Stimulated activated CD4-positive, alpha-beta T cell treated with anti-CD3 and anti-CD28 coated beads, Interleukin-1b, Interleukin-23, amount 100 ng/mL, for 1 hour (primary cell): ENCODE measurements at places on chromosomes 4 and X.

DNA sequence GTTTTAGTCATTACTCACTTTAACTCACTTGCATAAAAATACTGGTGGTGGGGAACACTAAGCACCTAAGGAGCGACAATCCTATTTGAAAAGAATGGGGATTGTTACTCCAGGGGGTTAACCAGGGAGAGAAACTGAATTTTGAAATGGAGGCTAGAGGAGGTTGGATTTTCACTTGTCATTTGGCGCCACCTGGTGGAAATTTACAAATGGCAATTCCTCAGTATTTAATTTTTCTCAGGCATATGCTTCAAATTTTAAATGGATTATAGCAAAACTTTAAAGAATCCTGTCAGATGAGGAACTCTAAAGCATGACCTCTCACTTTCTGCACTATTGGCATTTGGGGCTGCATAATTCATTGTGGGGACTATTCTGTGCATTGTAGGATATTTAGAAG is 2.7 kb upstream of the GEMIN8 start:
- DNase-seq, result no peak

- DNase-seq, result no peak
Observed at GRCh38 chr4:183855323-183856190, 49.5 kb upstream of the STOX2 start.

- no peak for DNase-seq
Observed at GRCh38 chrX:106903291-106903824, at the start of gene RIPPLY1. TSS of gene RIPPLY1 (minus strand) at chrX:106903341. CDS start at chrX:106903287, 54 bp downstream.

- no peak for DNase-seq
Observed at GRCh38 chrX:107825698-107826237, at the start of gene MID2. TSS of gene MID2 (plus strand) at chrX:107825866. CDS start at chrX:107826427, 561 bp downstream.

GRCh38 chrX:11953615-11954014 is 184.7 kb upstream of the FRMPD4 start:
- no peak for DNase-seq

DNA sequence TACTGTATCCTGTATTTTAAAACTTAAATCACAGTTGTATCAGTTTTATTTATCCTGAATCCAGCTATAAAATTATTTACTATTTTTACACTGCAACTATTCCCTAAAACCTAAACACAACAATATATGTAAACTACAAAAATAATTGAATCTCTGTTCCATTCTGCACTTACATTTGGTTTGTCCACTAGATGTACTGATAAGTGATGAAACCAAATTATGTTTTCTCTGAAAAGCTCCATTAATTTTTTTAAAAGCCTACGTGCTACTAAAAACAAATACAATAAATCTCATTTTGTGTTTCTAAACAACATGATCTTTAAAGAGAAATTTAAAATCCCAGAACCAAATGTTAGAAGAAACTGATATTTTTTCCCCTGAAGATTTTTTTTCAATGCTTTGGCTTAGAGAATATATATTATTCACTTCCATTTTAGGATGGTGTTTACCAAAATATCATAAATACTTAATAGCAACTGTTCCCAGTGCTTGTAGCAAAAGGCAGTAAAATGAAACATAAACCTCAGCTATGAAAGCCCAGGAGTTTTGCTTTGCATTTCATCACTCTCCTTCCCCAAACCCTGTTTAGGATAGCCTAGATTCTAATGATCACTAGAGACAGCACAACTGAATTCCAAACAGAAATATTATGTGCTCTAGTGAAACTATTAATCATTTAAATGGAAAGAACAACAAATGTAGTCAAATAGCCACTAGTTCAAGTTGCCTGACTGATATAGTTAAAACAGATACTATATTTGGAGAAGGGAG is 19.7 kb downstream of the ANTXR2 start:
- no peak for DNase-seq

- DNase-seq, result no peak
Observed at GRCh38 chrX:56763556-56764152, 34.6 kb downstream of the NBDY start.

- no peak for DNase-seq
Observed at GRCh38 chr4:26985873-26986272, 125.2 kb downstream of the STIM2 start.

DNA sequence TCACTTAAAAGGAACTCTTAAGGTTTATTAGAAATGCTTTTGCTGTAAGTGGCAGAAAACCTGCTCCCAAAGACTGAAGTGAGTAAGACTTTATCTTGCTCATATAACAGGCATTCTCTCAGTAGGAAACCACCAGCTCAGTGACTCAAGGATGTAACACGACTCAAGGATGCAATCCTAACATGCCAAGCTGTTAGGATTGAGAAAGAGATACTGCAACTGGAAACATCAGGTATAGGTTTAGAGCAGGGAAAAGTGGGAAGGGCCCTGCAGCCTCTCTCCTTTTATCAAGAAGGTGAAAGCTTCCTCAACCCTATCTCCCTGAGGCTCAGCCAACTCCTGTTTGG is 11.9 kb upstream of the SLC9A7 start:
- DNase-seq, result no peak

DNA sequence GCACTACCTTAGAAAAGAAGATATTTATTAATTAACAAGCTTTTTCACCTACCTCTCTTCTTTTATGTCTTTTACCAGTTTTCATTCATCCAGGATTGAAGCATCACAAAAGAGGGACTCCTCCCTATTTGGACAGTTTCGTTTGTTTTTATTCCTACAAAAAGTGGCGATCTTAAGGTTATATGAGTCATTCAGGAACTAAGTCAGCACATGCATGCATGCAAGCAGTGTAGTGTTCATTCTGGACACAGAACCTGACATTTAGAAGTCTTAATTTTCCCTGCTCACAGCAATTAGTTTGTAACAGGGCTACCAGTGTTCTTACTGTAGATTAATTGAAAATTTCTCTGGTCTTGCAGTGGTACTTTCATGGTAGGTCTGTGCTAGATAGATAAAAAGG is 47.9 kb upstream of the QRFPR start:
- DNase-seq, result no peak

DNA sequence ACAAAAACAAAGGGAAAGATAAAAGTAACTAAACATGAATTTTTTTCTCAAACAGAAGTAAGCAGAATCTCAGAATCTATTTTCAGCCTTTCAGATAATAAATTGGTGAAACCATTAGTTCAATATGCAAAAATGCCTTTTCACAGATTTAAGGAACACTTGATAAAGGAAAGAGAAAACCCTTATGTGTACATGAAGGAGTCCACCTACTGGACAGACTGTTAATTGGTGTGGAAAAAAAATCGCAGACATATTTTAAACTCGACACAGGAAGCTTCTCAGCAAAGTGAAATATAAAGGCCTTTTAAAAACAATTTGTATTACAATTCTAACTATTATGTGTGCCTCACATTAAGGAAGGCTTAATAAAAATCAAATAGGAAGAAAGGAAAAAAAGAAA is 22.3 kb downstream of the COX7B2 start:
- no peak for DNase-seq

- no peak for DNase-seq
Observed at GRCh38 chrX:9897761-9898161, 69.4 kb upstream of the CLDN34 start.

GRCh38 chrX:118724775-118725174 is 2.6 kb upstream of the IL13RA1 start:
- no peak for DNase-seq

- DNase-seq, result no peak
Observed at GRCh38 chr4:119152741-119153140, 17.1 kb downstream of the MYOZ2 start.

DNA sequence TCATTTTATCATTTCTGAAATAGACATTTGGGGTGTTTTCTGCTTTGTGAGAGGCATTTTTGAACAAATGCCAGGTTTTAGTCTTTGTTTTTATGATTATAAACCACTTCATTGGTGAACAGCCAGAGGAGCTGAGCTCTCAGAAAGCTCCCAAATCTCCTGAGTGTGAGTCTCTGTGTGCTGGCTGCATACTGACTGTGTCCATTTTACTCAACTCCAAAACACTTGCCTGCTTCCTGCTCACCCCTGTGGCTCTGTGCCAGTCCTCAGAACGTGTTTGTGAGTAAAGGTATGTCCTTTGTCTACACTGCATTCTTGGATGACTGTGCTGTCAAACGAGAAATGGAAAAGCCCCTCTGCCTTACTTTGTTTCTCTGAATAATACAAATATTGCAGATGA is 5.4 kb upstream of the LRAT start:
- DNase-seq, result no peak

DNA sequence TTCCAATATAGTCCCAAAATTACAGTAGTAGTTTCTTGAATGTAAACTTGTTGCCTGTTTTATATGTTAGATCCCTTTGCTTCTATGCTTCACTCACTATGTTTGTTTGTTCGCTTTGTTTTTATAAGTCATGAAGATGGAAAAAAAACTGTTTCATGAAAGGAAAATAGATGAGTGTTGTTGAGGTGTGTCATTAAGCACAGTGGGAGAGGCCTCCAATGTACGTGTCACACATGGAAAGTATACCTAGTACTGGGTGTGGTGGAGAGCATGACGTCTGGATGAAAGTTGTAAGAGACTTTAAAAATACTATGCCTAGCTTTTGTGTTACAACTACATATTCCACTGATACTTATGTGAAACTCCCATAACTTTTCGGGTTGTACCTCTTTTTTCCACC is 28.4 kb downstream of the PLS3 start:
- no peak for DNase-seq

GRCh38 chr4:173135241-173135847 is 33.3 kb upstream of the GALNT7 start:
- no peak for DNase-seq

- no peak for DNase-seq
Observed at GRCh38 chr4:119829326-119829725, 200.7 kb upstream of the PDE5A start.

DNA sequence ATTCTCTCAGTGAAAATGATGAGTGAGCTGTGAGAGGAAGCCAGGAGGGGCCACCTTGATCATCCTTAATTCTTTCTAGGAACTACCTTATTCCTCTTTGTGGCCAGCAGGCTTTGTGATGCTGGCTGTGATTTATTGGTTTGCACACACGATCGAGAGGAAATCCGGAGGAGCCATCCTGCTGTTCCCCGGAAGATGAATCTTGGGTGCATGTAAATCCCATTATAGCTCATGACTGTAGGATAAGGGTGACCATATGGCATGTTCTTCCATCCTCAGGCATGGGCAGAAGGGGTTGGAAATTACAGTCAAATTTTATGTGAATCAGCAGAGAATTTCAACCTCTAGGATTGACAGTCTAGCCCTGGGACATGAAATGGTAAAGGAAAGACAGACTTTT is 254.5 kb downstream of the UNC5C start:
- no peak for DNase-seq

- DNase-seq, result no peak
Observed at GRCh38 chr4:11049001-11049400, 364.4 kb upstream of the CLNK start.

GRCh38 chr4:11618666-11619282 is 190.1 kb upstream of the HS3ST1 start:
- DNase-seq, result no peak

GRCh38 chr4:41323179-41323578 is 66.5 kb downstream of the UCHL1 start:
- DNase-seq, result no peak

DNA sequence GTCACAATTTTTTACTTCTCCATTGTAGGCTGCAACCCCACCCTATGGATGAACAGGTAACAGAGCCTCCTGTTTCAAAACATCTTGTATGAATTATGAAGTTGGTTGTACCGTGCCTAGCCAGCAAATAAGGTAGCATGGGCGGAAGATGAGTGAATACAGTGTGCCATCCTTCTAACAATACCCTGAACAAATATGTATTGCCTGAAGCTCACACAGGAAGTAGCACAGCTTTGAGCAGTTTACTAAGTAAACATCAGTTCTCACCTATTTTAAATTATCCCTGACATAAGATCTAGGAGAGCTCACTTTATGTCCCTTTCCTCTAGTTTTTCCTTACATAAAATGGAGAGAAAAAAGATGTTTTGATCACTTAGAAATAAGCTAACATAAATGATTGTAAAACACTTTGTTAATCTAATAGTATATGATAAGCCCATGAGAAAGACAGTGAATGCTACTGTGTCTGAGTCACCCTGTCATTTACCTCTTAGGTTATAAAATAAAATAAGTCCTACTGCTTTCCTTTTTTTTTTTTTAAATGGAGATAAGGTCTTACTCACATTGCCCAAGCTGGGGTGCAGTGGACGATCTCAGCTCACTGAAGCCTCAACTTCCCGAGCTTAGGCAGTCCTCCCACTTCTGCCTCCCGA is 36.6 kb downstream of the GRSF1 start:
- no peak for DNase-seq

DNA sequence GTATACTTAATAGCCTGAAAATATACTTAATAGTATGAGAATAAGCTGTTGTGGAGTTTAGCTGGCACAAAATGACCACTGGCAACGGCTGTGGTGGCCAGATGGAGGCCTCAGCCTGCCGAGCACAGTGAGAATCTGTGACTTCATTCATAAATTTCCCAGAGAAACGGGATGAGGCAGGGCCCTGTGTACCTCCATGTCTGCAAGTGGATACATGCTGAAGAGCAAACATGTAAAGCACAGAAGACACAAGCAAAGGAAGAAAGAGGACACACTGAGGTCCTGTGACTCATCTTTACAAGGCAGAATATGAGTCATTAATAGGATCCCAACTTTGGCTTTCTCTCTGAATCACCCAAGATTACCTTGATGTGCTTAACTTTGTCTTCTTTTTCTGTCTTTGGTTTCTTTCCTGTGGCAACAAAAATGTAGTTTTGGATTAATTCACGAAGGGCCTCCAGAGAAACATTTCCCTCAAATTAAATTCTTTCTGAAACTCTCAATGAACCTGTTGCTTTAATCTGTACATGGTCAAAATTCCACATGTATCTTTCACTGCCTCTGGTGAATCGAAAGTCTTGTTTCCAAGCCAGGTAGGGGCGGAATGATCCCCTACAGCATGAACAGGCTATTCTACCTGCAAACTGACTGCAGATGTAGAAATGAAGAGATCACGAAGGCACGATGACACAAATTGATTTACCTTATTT is 56.4 kb downstream of the IRF2 start:
- no peak for DNase-seq

GRCh38 chr4:71930459-71930858 is 101.3 kb upstream of the NPFFR2 start:
- DNase-seq, result no peak
